Activated T-cell treated with anti-CD3 and anti-CD28 coated beads, Interleukin-2, amount 50 U/mL, for 72 hours (primary cell): ENCODE measurements at places on chromosomes 6 and 20. TPM values are rescaled to one million over a fixed set of nuclear protein-coding genes. Genes with fewer than 3 reads are reported as not detected.
A peak's percentile ranks its signal among the peaks of the same experiment; 100 is the strongest.

DNA sequence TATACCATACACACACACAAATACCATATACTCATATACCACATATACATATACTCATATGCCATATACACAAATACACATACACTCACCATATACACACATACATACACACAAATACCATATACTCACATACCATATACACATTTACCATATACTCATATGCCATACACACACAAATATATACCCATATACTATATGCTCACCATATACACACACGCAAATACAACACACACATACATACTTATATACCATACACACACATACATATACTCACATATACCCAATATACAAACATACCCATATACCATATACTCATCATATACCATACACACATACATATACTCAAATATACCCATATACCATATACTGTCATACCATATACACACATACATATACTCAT is 99.2 kb downstream of the ZMYND8 start:
- no peak overlapping the region for H3K4me3 ChIP-seq
- H3K27me3 ChIP-seq = no peaks in the 10 kb centered on the region
- peak overlapping the region; percentile 93 for H3K27ac ChIP-seq
- no peak for DNase-seq
- H3K36me3 ChIP-seq = peaks cover 5% of the 10 kb centered on the region

GRCh38 chr6:10312445-10312844 is 102.4 kb downstream of the TFAP2A start:
- H3K27me3 ChIP-seq = peaks cover 10% of the 10 kb centered on the region
- H3K27ac ChIP-seq = no peak overlapping the region
- no peak for DNase-seq
- H3K4me3 ChIP-seq = no peak overlapping the region
- H3K36me3 ChIP-seq = no peaks in the 10 kb centered on the region
- no peaks in the 10 kb centered on the region for H3K4me1 ChIP-seq

Gene OOEP
- 0.77 TPM for total RNA-seq

GRCh38 chr6:124978451-124979293 is 16.4 kb downstream of the RNF217 start:
- no peaks in the 10 kb centered on the region for H3K36me3 ChIP-seq
- no peak for DNase-seq
- H3K4me1 ChIP-seq = no peaks in the 10 kb centered on the region
- peaks cover 19% of the 10 kb centered on the region for H3K27me3 ChIP-seq
- no peak overlapping the region for H3K27ac ChIP-seq
- no peak overlapping the region for H3K4me3 ChIP-seq

DNA sequence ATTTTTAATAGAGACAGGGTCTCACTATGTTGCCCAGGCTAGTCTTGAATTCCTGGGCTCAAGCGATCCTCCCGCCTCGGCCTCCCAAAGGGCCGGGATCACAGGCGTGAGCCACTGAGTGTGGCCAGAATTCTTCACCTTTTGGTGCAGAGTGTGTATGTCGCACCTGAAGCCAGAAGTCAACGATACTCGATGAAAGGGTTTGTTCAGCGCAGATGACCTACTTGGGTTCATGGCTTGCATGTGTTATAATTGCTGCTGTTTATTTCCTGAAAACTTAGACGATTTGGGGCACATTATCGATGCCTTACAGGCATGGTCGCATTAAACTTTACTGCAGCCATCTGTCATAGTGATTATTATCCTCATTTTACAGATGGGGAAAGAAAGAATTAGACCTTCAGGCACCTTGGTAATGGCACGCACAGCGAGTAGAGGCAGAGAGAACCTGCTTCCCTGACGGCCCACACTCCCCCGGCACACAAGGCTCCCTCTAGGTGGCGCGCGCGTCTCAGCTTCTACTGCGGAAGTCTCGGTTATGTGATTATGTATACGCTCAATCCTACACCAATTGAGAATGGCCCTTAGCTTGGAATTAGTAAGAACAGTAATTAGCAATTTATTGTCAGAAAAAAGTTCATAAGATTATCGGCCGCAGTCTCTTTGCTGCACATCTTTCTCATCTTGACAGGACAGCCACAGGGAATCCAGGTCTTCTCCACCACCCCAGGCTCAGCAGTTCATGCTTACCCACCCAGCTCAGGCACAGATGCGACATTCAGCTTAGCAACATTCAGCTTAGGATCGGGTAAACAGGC is 212.8 kb upstream of the PROKR2 start:
- H3K4me1 ChIP-seq = peaks cover 27% of the 10 kb centered on the region
- no peaks in the 10 kb centered on the region for H3K27me3 ChIP-seq
- peak overlapping the region; percentile 48 for H3K4me3 ChIP-seq
- no peak overlapping the region for H3K27ac ChIP-seq

DNA sequence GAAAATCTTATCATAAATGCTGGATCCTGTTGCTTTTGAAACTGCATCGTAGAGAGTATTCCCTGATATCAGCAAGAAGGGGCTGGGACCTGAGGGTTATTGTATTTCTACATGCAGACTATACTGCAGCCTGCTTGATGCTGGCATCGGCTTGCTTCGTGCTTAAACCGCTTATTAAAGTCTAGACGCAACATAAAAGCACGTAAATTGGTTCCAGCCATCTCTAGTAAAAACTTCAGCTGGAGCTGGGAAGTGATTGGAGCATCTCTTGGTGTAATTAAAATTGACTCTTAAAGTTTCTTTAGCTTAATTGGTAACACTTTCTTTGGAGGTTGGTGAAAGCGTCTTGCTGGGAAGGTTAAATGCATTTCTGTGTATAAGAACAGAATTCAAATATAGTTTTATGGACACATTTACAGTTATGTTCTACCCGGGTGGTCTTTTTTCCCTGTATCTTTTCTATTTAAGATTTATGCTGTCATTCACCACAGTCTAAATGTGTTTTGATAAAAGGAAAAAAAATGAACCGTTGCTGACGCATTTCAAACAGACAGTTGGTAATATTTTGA is 139.0 kb upstream of the JAG1 start:
- no peak overlapping the region for H3K4me3 ChIP-seq
- no peak overlapping the region for H3K27ac ChIP-seq
- H3K36me3 ChIP-seq = no peaks in the 10 kb centered on the region
- no peak for DNase-seq
- no peaks in the 10 kb centered on the region for H3K27me3 ChIP-seq
- H3K4me1 ChIP-seq = no peaks in the 10 kb centered on the region

DNA sequence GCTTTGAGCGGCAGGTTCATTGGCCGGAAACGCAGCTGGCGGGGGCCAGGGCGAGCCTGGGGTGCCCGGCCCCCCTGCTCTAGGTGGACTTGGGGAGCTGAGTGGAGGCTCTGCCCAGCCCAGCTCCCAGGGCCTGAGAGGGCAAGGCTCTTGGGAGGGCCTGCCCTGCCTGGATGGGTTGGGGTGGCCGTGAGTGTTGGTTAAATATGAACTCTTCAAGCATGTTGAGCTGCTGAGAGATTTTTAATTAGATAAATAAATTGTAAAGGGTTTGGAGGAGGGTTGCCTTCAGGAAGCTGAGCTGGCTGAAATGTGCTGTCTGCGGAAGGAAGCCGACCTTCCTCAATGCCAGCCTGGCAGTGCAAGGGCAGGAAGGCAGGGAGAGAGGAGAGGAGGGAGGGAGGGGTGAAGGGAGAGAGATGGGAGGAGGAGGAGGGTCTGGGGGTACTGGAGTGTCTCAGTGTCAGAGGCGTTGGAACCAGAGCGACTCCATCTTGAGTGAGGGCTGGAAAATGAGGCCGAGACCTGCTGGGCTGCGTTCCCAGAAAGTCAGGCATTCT is 39.4 kb upstream of the PMEPA1 start:
- peaks cover 14% of the 10 kb centered on the region for H3K4me1 ChIP-seq
- peak overlapping the region; percentile 76 for H3K4me3 ChIP-seq
- no peak for DNase-seq
- H3K27me3 ChIP-seq = peaks cover 32% of the 10 kb centered on the region
- H3K36me3 ChIP-seq = no peaks in the 10 kb centered on the region

Gene MOG
- not detected for total RNA-seq

DNA sequence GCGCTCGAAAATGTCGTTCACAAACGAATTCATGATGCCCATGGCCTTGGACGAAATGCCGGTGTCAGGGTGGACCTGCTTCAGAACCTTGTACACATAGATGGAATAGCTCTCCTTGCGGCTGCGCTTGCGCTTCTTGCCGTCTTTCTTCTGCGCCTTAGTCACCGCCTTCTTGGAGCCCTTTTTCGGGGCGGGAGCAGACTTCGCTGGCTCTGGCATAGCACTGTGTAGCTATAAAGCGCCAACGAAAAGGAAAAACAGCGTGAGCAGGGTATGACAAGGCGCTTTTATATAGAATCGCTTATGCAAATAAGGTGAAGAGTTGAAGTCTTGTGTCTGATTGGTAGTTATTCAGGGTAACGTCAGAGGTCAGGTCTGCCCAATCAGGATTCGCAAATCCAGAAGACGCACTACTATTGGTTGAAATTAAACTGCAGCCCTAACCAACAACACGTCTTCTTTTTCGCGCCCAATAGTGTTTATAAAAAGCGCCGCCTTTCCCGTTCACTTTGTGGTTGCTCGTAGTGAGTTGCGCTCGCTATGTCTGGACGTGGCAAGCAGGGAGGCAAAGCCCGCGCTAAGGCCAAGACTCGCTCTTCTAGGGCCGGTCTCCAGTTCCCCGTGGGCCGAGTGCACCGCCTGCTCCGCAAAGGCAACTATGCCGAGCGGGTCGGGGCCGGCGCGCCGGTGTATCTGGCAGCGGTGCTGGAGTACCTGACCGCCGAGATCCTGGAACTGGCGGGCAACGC is 114.8 kb upstream of the PRSS16 start:
- H3K27me3 ChIP-seq = no peaks in the 10 kb centered on the region
- H3K36me3 ChIP-seq = peaks cover 3% of the 10 kb centered on the region
- peaks cover 31% of the 10 kb centered on the region for H3K4me1 ChIP-seq
- H3K4me3 ChIP-seq = no peak overlapping the region
- H3K27ac ChIP-seq = no peak overlapping the region
